Activated CD4-positive, alpha-beta memory T cell treated with anti-CD3 and anti-CD28 coated beads, Interleukin-2, amount 10 ng/mL, durations not matched to agents 7 days and 5 days (primary cell): ENCODE measurements at places on chromosomes 13 and 19.

GRCh38 chr13:42394361-42394708 is 122.4 kb downstream of the AKAP11 start:
- no peak for DNase-seq

GRCh38 chr19:288911-289310 is 2.3 kb downstream of the PLPP2 start:
- DNase-seq: no peak

DNA sequence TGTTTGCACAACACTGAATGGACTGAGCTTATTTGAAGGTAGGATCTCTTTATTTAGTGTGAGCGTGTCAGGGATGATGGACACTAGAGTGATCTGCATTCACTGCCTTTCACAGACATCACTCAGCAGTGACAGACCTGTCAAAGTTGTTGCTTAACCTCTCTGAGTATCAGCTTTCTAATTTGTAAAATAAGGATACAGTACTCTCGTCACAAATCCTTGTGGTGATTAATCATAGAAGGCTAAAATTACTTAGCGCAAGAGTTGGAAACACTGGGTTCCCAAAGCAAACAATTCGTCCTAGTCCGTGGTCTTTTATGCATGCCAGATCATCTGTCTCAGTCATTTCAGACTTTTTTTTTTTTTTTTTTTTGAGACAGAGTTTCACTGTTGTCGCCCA is 16.6 kb downstream of the CARD8 start:
- no peak for DNase-seq

- no peak for DNase-seq
These were observed 22.1 kb downstream of the CAPN12 start for GRCh38 chr19:38721979-38722773.

DNA sequence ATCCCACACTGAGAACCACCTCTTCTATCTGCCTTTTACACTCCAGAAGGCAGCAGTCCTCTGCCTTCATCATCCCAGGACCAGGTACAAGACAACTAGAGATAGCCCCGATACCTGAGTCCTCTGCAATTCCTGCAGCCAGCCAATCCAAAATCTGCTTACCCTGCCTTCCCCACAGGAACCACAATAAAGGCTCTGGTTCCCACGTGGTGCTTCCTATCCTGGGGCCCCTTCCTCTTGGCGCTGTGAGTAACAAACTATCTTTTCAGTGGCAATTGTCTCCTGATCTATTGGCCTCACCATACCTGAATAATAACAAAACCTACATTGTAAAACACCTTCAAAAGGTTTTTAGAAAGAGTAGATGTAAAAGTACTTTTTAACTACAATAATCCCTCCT is 63.1 kb downstream of the ZDHHC20 start:
- peak; percentile 28 for DNase-seq
